ENCODE measurements at places on chromosomes 13 and 19.
A peak's percentile ranks its signal among the peaks of the same experiment; 100 is the strongest.

DNA sequence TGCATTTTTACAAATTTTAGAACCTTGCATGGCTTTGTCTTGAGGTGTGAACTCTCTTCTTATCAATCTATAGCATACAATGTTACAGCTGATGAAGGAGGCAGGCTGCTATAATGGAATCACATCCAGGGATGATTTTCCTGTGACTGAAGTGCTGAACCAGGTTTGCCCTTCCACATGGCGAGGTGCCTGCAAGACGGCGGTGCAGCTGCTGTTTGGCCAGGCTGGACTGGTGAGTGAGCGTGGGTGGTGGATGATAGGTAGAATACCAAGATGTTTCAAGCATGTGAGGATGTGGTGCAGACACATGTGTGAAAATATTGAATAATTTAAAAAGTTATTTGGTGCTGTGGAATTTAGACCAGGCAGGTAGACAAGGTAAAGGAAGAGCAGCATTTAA lies 34.9 kb upstream of the GPI start:
- DNase-seq: no peak

DNA sequence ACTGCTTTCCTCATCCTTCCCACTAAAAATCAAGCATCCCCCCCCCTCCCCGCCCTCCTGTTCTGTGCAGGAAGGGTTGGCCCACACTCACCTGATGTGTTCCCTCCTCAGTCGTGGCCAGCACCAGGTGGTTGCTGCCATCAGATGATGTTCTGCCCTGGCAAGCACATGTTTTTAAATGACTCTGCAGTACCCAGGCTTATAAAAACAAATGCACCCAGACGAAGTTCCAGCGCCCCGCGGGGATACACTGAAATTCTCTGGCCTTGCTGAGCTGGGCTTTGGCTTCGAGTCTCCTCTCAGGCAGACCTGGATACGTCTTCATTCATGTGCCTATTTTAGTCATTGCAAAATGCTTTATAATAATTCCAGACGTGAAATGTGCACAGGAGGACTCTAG lies 316.3 kb downstream of the DLEU7 start:
- DNase-seq: no peak

DNA sequence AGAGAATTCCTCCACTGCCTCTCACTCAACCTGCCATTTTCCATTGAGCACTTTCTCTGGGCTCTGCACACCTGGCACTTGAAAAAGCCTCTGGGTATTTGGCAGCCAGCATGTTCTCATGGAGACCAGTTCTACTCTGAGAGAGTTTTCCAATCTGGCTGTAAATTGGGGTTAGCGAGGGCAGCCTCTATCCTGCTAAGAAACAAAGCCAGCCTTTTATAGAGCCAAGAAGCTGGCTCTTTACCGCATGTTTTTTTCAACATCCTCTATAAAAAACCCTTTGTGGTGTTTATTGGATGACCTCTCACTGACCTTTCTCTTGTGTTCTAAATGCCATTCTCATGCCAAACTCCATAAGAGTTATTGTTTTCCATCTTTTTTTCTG lies 52.6 kb upstream of the RCBTB2 start:
- no peak for DNase-seq

DNA sequence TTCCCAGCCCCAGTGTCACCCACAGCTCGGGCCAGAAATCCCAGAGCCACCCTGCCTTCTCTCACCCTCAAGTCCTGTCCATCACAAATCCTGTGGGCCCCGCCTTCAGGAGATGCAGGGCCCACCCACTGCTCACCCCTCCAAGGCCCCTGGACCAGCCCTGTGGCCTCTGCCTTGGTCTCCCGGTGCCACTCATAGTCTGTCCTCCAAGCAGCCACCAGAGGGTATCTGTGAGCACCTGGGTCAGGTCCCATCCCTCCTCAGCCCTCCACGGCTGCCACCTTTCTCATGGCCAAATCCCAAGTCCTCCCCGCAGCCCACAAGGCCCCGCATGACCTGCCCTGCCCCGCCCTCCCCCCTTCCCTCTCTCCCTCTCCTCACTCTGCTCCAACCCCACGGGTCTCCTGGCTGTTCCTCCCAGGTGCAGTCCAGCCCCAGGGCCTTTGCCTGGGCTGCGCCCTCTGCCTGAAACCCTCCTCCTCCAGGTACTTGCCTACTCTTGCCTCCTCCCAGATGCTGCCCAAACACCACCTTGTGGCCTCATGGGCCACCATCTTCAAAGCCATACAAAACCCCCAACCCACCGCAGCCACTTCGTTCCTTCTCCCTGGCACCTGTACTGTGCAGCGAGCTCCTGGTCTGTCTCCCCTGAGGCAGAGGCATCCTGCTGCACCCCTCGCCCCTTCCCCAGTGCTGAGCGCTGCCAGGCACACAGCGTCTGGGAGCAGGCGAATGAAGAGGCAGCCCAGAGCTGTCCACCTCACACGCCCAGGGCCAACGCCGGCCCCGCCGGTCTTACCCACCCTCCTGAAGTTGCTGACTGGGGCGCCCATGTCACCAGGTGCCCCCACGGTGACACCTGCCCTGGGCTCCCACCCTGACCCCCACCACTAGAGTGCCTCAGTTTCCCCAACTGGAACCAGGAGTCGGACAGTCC lies 13.2 kb upstream of the UQCR11 start:
- peak; percentile 25 for DNase-seq

DNA sequence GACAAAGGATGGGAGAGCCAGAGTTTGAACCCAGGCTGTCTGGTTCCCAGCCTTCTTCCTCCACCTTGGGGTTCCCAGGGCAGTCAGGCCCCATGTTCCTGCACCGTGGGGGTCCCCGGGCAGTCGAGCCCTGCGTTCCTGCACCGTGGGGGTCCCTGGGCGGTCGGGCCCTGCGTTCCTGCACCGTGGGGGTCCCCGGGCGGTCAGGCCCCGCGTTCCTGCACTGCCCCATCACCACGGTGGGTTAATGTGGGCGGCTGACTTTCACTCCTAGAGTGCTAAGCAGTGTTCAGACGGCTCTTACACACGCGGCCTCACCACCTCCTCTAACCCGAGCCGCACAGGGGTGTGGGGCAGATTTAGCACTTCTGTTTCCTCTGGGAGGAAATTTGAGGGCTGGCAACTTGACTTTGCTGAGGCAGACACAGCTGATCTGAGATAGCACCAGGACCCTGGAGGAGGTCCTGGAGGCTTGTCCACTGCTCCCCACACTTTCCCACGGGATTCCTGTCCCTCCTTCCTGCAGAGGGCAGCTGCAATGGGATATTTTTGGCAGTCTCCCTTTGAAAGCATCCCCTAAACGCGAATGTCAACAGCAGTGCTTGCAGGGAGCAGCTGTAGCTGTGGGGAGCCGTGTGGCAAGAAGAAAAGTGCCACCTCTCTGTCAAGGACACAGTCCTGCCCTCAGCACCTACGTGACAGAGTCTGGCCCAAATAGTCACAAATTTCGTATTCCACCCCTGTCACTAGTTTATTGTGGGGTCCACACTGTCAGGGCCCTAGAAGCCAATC lies 239.4 kb downstream of the TEX29 start:
- DNase-seq: no peak

- no peak for DNase-seq
Measured at GRCh38 chr13:24925318-24926231, 161.6 kb downstream of the RNF17 start.

GRCh38 chr19:6489278-6490061 lies 7.9 kb upstream of the DENND1C start:
- no peak for DNase-seq

- DNase-seq: no peak
Measured at GRCh38 chr13:113088691-113089020, 16.9 kb upstream of the F7 start.

- no peak for DNase-seq
Measured at GRCh38 chr13:40228496-40228895, 437.9 kb downstream of the FOXO1 start.

DNA sequence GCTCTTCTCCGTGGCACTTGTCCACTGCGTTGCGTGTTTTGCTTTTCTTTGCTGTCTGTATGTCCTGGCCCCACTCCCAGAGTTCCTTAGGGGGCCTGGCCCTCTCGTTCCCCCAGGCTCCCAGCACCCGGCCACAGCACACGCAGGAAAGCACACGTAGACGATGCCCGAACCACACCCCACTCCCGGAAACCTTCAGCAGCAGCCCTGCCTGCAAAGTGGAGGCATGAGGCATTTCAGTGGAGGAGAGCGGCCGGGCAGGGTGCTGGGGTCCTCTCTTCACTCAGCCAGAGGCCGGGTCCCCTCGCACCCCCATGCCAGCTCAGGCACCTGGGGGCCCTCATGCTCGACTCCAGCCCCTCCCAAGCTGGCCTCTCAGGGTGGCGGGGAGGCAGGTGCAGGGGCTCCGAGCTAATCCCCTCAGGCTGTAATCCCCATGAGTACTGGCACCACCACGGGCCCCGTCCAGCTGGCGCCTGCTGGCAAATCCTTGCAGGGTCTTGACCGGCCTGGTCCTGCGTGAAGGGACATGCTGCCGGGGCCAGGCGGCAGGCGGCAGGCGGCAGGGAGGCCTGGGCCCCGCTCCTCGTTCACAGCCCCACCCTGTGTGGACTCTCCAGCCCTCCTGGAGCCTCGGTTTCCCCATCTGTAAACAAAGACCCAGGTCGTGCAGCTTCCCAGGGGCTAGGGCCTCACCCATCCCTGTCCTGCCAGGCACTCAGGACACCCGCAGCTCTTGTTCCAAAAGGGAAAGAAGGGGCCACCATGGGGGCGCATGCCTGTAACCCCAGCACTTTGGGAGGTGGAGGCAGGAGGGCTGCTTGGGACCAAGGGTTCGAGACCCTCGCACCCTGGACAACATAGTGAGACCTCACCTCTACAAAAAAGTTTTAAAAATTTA lies 7.0 kb downstream of the PIP5K1C start:
- no peak for DNase-seq

- no peak for DNase-seq
Measured at GRCh38 chr13:28865149-28865744, 45.1 kb downstream of the MTUS2 start.

DNA sequence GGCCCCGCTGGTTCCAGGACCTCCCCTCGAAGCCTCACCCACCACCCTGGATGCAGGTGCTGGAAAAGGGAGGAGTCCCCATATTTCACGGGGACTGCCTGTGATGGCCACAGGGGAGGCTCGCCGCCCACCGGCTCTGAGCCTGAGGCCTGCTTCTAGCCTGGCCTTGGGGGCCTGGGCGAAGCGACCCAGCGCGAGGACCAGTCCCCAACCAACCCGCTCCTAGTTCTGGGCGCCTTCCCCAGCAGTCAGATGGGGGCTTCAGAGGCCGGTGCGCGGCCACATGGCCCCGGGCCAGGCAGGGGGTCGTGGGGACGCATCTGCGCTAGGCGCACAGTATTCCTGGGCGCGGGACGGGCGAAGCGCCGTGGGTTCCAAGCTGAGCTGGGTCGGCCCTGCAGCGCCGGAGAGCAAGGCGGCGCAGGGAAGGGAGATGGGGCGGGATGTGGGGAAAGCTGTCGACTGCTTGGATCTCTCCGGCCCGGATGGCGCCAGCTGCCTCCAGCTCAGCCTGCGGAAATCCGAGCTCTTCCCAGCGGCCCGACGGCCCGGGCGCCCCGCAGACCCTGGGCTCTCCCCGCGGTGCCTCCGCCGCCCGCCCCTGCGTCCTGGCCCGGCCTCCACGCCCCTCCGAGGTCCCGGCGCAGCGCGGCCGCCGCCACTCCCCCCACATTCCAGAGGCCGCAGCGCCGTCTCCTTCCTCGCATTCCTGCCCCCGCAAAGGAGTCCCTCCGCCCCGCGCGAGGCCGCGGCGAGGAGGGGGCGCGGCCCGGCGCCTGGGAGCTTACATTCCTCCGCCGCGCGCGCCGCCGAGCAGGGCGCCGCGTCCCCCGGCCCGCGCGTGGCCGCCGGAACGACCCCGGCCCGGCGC lies at the start of gene WTIP:
WTIP (plus strand) TSS at position 788 of the 871 bp plus-strand sequence. CDS start 217 bp downstream, outside the sequence.
- peak; percentile 77 for DNase-seq

- no peak for DNase-seq
Measured at GRCh38 chr13:21672796-21673538, 2.1 kb downstream of the FGF9 start.

DNA sequence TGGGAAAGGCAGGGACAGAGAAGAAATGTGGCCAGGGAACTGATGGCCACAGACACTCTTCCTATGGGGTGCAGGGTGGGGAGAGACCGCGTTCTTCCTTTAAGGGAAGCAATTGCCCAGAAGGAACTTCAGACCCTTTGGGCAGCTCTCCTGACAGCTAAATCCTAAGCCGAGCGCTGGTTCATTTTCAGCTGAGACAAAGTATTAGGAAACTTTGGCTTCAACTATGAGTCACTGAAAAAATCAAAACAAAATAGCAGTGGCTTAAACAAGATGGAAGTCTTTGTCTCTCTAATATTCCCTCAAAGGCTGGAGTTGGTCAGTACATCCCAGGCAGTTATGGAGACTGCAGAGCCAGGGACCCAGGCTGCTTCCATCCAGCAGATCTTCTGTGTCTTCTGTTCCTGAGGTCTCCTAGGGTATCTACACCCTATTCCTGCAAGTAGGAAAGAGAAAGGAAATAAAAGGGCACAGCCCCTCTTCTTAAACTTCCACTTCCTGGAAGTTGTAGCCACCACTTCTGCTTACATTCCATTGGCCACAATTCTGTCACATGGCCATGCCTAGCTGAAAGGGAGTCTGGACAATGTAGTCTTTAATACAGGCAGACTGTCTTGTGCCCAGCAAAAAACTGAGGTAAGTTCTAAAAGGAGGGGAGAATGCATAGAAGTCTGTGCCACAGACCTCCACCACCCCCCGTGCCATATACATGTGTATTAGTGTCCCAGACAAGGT lies 163.5 kb downstream of the KATNAL1 start:
- DNase-seq: no peak

GRCh38 chr13:69769608-69770007 lies 338.0 kb upstream of the ATXN8OS start:
- no peak for DNase-seq

GRCh38 chr13:95301968-95302393 lies 730 bp upstream of the ABCC4 start:
- DNase-seq: no peak

DNA sequence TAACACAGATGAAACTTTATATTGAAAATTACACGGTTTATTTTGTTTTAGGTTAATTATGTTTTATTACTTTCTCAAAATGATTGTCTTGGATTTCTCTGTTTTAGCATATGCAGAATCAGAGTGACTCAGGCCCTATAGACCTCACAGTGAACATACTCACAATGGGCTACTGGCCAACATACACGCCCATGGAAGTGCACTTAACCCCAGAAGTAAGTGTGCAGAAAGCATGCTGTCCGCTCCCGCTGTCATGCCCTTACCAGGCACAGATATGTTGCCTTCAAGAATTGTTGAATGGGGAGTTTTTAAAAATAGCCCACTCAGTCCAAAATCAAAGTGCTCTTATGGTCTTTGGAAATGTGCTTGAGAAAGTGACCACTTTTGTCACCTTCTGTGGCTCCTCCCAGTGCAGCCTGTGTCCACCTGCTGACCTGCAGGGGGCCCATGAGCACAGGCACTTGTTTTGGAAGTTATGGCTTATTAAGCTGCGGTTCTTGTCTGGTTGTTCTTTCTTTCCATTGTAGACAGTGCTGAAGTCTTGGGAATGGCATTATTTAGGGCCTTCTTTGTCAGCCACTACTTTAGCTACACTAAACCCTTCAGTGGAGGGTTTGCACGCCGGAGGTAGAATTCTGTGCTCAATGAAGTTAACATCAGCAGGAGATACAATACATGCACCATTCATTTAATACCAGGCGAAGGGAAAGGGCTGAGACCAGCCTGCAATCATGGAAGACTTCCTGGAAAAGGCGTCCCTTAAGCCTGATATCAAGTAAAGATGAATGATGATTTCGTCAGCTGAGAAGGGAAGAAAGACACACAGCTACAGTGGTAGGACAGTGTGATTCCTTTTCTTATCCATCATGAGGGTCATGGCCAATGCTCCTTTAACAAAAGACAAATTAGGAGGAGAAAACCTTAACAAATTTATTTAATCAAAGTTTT lies 36.7 kb downstream of the CUL4A start:
- DNase-seq: peak; percentile 29

GRCh38 chr19:273393-273792 lies 17.8 kb downstream of the PLPP2 start:
- DNase-seq: no peak
